Erythroblast (primary cell): ENCODE measurements at places on chromosomes 13 and 19.

- DNase-seq: no peak
Measured at GRCh38 chr19:29031216-29031615, 181.7 kb downstream of the UQCRFS1 start.

- no peak for DNase-seq
Measured at GRCh38 chr19:32181216-32181920, 164.0 kb upstream of the ZNF507 start.

DNA sequence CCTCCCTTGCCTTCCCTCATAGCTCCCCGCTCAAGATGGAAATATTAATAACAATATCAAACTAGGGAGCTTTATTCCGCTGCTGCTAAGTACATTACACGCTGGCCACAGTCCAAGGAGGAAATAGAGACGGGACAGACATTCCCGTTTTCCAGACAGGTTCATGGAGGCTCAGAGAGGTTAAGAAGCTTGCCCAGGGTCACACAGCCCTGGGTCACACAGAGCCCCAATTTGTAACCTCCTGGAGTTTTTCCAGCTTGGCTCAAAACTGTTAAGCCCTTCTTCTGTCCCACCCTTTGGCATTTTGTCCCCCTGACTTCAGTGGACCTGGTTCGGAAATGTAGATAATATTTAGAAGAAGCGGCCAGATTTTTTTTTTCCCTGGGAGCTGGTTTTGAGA is 2.0 kb downstream of the BICRA start:
- no peak for DNase-seq

DNA sequence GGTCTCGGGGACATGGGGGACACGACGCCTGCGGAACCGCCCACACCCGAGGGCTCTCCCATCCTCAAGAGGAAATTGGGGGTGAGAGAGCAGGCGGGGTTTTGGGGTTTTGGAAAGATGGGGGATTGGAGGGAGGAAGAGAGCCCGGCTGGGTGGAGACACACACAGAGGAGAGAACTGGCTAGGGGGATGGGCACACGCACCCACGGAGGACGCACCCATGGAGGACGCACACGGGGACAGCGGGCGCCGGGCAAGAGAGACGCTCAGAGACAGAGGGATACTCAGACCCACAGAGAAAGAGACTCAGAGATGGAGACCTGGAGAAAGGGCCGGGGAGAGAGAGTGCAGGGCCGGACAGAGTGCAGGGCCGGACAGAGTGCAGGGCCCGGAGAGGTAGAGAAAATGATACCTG is 52.1 kb downstream of the MAP4K1 start:
- no peak for DNase-seq
